ENCODE measurements at places on chromosomes 16 and 17. TPM values are rescaled to one million over a fixed set of nuclear protein-coding genes. Genes with fewer than 3 reads are reported as not detected.
A peak's percentile ranks its signal among the peaks of the same experiment; 100 is the strongest.

RASD1 gene
- total RNA-seq, result 4.9 TPM

DNA sequence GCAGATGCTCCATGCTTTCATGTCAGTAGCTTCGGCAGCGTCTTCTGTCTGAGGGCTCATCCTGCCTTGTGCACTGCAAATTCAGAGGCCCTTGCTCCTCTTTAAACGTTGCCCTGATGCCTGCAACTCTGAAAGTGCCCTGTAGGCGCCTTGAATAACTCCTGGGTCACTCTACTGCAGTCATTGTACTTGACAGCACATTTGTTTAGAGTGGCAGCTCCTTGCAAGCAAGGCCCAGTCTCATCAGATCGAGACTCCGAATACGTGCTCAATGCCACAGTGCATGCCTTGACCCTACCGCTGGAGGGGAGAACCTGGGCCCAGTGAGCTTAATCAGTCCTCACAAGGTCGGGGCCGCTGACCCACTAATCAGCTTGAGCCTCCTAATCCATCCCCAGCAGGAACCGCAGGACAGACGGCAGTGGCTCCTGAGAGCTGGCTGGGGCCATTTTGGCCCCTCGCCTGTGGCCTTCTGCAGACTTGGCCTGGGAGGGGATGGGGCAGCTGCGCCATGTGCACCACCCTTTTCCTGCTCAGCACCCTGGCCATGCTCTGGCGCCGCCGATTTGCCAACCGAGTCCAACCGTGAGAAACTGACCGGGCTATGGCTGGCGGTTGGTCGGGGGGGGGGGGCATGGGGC, at the start of gene PRCD:
Gene PRCD (plus strand): TSS at position 414 of the 641 bp plus-strand sequence. CDS start 98 bp downstream, at position 512.
- H3K27me3 ChIP-seq, result peaks cover 61% of the 10 kb centered on the region
- no peak for DNase-seq
- no peaks in the 10 kb centered on the region for H3K4me1 ChIP-seq

GRCh38 chr16:50467943-50468748, 80.0 kb upstream of the NKD1 start:
- DNase-seq, result no peak
- H3K4me1 ChIP-seq, result peaks cover 2% of the 10 kb centered on the region
- peaks cover 33% of the 10 kb centered on the region for H3K27me3 ChIP-seq
- no peaks in the 10 kb centered on the region for H3K36me3 ChIP-seq
- no peak overlapping the region for H3K27ac ChIP-seq

DNA sequence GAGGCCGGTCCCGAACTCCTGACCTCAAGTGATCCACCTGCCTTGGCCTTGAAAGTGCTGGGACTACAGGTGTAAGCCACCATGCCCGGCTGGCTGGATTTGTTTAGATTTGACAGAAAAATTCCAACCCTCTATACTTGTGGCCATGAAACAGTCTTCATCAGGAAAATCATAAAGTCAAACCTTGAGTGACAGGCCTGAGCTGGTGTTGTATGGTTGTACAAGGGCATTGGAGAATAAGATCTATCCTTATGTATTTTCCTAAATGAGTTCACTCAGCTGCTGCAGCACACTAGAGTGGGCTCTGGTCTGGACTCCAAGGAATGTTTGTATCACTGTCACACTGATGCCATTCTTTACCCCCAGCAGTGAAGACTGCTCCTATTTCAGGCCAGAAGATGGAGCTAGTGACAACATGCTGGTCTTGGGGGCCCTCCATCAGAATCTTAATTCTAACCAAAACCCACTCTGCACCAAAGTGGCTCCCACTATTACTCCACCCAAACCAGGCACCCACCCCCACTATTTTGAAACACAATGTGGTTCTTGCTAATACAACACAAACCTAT, 27.4 kb downstream of the SNX11 start:
- H3K27ac ChIP-seq, result no peak overlapping the region
- peaks cover 6% of the 10 kb centered on the region for H3K4me1 ChIP-seq
- H3K4me3 ChIP-seq, result no peak overlapping the region
- peaks cover 35% of the 10 kb centered on the region for H3K36me3 ChIP-seq

DNA sequence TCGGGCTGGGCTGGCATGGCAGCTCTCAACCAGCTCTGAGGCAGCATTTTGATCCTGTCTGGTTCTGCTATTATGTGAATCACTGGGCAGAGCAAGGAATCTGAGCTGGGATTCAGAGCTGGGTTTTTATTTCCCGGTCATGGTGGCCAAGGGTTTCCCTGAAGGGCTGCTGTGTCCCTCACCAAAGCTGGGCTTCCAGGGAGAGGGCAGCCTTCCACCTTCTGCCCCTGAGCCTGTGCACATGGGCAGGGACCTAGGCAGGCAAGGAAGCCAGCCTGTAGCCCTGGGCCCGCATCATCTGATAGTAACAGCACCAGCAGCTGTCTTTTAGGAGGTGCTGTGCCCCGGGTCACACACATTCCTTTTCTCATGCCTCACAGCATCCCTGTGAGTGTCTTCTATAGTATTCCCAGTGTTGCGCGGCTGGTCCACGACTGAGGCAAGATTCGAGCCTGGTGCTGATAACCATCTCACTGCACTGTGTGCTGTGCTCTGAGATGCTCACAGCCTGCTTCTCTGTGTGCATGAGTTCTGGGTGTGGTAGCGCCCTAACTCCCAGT, 85.3 kb upstream of the PLCG2 start:
- DNase-seq, result no peak
- H3K4me3 ChIP-seq, result no peak overlapping the region
- no peaks in the 10 kb centered on the region for H3K27me3 ChIP-seq
- peaks cover 42% of the 10 kb centered on the region for H3K36me3 ChIP-seq

- no peak overlapping the region for H3K4me3 ChIP-seq
- peaks cover 33% of the 10 kb centered on the region for H3K4me1 ChIP-seq
- no peak for DNase-seq
- H3K27me3 ChIP-seq, result no peaks in the 10 kb centered on the region
- H3K27ac ChIP-seq, result no peak overlapping the region
- peaks cover 27% of the 10 kb centered on the region for H3K36me3 ChIP-seq
Measured at GRCh38 chr17:27551701-27552248, 79.2 kb upstream of the LGALS9 start.

DNA sequence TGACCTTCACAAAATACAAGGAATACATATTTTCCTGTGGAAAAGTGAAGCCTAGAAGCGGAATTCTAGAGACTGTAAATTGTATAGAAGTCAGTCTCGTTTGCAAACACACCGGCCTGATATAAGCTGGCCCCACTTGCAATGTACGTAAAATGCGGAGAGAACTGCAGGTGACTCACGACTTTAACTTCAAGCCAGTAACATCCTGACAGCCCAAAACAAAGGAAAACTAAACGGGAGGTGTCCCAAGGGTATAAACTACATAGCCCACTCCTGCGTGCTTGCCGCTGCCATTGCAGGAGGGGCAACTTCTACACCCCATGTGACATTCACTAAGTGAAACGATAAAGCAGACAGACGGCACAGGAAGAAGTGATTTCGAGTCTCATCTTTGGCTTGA, 101.6 kb downstream of the CYTH1 start:
- H3K36me3 ChIP-seq, result peaks cover 60% of the 10 kb centered on the region
- no peak for DNase-seq
- no peak overlapping the region for H3K4me3 ChIP-seq
- no peak overlapping the region for H3K27ac ChIP-seq
- H3K4me1 ChIP-seq, result peaks cover 4% of the 10 kb centered on the region

DNA sequence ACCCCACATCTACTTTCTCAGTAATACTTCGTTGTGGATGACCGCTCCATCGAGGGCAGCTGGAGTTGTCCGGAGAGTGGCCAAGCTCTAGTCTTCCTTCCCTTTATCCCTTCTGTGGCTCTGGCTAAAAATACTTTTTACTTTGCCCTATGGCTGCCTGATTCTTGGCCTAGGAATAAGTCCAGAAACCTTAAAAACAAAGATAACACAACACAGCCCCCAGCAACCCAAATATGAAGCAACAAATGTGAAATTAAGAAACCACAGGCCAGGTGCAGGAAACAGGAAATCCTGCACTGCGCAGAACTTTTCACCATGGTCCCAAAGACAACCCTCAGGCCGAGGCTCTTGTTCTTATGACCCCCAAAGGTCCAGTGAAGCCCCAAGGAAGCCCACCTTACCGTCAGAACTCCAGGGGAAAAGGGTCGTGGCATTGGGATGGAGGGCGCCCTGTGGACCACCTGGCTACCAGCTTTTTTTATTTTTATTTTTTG, 26.0 kb downstream of the TK2 start:
- peak overlapping the region; percentile 84 for H3K27ac ChIP-seq
- DNase-seq, result peak; percentile 48
- H3K27me3 ChIP-seq, result no peaks in the 10 kb centered on the region
- H3K4me3 ChIP-seq, result peak overlapping the region; percentile 45
- peaks cover 66% of the 10 kb centered on the region for H3K4me1 ChIP-seq

DNA sequence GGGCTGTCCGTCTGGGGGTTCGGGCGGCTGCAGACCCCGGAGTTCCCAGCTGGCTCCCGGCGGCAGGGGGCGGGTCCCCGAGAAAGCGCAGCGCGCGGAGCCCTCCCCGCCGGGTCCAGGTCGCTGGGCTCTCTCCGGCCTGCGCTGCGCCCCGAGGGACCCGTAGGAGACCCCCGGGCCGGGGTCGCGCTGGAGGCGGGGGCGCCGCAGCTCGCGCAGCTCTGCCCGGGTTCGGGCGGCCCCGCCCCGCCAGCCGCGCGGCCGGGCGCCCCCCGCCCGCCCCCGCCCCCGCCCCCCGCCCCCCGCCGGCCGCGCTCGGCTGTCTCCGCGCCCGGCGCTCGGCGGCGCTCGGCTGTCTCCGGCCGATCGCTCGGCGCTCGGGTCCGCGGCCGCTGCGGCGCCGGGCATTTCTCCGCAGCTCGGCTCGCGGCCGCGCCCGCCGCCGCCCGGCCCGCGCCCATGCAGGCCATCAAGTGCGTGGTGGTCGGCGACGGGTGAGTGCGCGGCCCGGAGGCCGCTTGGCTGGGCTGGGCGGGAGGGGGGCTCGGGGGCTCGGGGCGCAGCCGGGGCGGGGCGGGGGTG, at the start of gene RAC3:
Gene RAC3 (plus strand): TSS at position 376 of the 582 bp plus-strand sequence. CDS start 84 bp downstream, at position 460.
- no peaks in the 10 kb centered on the region for H3K27me3 ChIP-seq
- no peak for DNase-seq
- peak within 1 kb of the TSS; percentile 86 for H3K4me3 ChIP-seq

DNA sequence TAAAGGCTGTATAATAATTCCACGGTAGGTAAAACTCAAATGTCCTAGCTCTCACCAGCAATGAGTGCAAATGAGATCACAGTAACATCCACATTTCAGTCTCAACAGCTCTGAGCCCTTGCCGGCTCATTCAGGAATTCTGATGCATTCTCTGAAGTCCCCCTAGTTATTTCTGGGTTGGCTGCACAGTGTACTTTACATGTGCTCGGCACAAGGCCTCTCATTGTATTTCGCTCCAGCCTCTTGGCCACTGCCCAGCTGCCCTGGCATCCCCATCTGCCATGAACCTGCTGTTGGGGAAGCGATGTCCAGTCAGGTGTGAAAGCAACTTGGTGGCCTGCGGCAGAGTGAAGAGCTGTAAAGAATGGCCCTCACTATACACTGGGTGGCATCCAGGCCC, 14.3 kb downstream of the PRCD start:
- peaks cover 23% of the 10 kb centered on the region for H3K4me1 ChIP-seq
- peaks cover 22% of the 10 kb centered on the region for H3K36me3 ChIP-seq
- H3K27me3 ChIP-seq, result no peaks in the 10 kb centered on the region
- DNase-seq, result no peak
